ENCODE measurements at places on chromosomes 11 and 22.

DNA sequence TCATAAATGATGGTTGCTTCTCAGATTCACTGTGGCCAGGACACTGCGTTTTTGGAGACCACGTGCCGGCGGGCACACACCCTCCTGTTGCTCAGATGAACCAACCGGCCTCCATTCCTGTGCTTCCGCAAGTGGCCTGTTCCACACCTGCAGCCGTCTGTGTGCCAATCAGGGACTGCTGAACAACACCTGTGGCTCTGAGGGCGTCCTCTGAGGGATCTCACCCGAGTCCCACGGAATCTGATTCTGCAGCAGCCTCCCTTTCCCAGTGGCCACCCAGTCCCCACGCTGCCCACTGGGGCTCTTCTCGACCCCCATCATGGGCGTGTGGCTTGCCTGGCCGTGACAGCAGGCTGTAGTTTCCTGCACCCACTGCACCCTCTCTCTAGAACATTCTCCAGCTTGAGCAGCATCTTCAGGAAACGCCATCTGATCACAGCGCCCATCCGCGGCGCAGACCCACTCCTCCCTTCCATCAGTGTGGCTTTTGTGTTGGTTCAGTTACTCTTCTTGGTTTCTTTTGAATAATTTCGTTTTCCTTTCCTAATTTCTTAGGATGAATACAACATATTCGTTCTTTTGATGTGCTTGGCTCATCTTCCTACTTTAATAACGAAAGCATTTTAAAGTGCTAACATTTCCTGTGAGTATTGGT, 100.3 kb upstream of the SLC22A12 start:
- DNase-seq = no peak

DNA sequence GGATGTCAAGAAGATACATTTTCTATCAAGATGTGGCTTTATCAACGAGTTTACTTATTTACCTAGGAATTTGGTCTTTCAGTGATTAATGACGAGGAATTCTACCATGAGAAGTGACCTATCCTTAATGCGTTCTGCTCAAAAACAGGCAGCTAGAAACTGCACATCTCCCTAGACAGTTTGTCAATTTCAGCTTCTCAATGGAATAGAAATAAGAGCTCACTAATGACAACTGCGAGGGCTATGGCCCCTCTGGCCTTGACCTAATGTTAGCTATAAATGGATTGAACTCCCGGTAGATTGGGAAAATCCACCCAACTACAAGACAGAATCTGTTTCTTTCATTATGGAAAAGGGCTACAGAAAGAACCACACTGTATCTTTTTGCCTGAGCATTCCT, 223.4 kb downstream of the CADM1 start:
- DNase-seq = no peak

DNA sequence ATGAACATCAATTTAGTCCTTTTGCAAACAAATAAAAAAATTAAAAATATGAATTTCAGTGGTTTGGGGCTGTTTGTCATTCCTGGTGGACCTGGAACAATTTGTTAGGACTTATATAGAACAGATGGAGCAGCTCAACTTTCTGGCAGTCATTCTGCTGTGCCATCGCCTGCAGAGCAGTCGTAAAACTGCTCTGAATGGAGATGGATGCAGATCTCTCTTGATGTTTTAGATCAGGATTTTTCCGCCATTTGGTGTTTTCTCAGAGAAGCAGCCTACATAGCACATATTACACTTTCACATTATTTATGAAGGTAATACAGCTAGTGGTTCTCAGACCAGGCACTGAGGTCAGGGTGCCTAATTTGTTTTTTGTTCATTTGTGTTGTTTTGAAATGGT, 31.8 kb upstream of the HSPA8 start:
- no peak for DNase-seq

- DNase-seq = no peak
These were observed 100.3 kb upstream of the TEAD1 start for GRCh38 chr11:12573707-12574485.

DNA sequence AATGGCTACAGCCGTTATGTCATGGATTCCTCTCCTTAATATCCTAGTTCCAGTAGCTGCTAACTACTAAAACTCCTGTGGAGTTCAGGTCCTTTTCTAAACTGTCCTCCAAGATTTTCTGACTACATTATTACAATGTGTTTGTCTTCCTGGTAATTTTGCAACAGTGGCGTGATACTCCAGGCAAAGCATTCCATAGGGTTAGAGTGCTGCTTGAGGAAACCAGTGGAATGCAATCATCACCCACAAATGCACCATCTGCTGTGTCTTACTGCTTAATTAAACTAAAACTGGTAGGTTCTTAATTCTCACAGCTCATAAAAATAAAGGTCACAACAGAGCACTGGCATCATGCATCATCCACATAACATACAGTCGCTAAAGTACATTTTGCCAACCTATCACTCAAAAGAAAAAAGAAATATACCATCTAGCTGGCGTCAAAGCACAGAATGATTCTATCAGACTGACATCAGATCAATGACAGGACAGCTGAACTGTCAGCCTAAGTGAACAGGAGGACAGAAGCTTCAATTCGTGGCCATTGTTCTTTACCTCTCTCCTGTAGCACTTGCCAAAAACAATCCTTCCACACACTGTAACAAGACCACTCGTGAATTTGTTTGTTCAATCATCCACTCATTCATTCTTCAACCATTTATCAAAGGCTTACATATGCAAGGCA, 182.5 kb downstream of the CADM1 start:
- no peak for DNase-seq

GRCh38 chr11:11538277-11538960, 83.4 kb downstream of the GALNT18 start:
- DNase-seq = no peak

GRCh38 chr11:17443423-17443822, 33.2 kb downstream of the ABCC8 start:
- no peak for DNase-seq

GRCh38 chr11:10386361-10386760, 68.7 kb upstream of the AMPD3 start:
- no peak for DNase-seq

GRCh38 chr11:83174008-83174407, 17.1 kb downstream of the PCF11 start:
- DNase-seq = no peak

GRCh38 chr22:29450222-29450621, 11.8 kb downstream of the RFPL1 start:
- no peak for DNase-seq

DNA sequence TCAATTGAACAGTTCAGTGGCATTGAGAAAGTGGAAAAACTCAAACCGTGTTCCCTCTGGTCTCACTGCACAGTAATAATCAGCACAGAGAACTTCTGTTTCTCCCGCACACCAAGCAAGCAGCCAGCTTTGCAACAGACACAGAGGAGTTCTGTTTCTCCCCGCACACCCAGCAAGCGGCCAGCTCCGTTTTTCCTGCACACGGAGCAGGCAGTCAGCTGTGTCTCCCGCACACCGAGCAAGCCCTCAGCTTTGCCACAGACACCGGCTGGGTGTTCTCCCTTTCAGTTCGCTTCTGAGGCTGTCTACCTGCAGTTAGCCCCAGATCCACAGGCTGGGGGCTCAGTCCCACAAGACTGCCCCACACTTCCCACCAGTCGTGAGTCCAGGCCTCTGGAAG, 9.9 kb upstream of the TALDO1 start:
- no peak for DNase-seq

DNA sequence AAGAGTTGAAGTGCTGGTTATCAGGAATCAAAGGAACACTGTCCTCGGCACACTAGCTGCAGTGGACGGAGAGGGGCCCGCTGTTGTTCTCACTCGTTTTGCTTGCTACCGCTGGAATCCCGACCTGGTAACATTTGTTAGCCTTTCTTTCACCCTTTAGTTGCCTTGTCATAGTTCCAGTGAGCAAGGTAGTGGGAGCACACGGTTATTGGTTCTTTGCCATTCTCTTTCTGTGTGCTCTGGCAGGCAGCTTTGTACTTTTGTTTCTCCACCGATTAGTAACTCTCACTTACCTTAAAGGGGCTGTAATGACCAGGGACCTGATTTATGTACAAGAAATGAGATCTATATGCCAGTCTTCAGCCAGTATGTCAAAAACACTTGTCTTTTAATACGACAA, 1.8 kb downstream of the DEPDC7 start:
- DNase-seq = no peak

GRCh38 chr11:90407350-90407749, 184.5 kb upstream of the CHORDC1 start:
- no peak for DNase-seq

- no peak for DNase-seq
These were observed 114.8 kb downstream of the TRIM29 start for GRCh38 chr11:120023120-120023519.

DNA sequence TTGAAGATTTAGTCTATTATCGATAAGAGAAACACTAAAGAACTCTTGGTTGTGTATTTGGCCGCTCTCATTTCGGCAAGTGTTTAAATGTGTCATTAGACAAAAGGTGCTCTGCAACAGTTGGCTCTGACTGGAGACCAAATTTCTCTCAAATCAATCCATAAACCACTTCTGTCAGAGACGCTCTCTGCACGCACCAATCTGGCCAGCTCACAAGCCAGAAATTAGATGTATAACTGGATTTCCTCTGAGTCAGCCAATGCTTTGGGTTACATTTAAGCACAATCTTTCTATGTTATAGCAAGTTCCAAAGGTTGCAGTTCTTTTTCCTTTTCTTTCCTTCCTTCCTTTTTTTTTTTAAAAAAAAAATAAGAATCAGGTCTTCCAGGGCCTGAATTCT, 17.6 kb upstream of the PARVA start:
- DNase-seq = no peak

- DNase-seq = peak; percentile 64
These were observed 149.1 kb upstream of the RAG2 start for GRCh38 chr11:36746886-36747710.

DNA sequence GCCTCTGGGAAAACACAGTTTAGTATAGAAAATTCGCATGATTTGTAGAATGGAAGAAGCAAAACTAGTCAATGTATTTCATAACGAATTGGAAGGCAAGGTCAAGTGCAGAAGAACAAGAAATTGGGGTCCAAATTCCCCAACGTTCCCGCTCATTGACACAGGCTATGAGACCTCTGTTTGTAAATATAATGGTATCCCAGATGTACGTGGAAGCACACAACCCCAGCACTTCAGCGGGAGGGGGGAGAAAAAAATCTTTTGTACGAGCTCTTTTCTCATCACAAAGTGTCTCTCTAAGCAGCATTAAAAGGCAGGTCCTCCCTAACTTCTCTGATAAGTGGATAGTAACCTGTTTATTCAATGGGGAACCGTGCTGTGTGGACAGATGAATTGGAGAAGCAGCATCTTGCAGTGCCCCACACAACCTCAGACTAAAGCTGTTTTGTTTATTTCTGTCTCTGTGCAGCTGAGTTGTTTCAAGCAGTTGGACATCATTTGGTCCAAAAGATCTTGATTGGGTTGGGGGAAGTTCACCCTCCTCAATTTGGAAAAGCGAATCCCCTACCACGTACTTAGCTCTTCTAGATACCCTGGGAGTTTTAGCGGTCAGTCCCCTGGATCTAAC, 1.1 kb upstream of the GAB2 start:
- DNase-seq = no peak

DNA sequence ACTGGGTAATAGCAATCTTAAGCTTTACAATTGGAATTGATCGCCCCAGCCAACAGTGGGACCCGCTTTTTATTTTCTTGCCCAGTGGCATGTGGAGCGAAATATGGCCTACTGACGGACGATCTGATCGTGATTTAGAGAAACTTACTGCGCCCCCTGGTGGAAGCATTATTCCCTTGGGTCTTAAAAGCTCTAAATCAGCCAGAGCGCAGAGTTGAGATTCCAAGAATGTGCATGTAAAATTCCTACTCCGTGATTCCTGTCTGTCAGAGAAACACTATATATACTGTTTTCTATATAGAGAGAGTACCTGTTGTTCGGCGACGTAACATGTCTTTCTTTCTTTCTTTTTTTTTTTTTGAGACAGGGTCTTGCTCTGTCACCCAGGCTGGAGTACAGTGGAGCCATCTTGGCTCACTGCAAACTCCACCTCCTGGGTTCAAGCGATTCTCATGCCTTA, 3.7 kb upstream of the DPF2 start:
- DNase-seq = peak; percentile 92

- no peak for DNase-seq
These were observed 47.0 kb upstream of the CARS1 start for GRCh38 chr11:3104051-3104714.

- DNase-seq = no peak
These were observed 98.1 kb downstream of the RNF169 start for GRCh38 chr11:74846770-74847169.

DNA sequence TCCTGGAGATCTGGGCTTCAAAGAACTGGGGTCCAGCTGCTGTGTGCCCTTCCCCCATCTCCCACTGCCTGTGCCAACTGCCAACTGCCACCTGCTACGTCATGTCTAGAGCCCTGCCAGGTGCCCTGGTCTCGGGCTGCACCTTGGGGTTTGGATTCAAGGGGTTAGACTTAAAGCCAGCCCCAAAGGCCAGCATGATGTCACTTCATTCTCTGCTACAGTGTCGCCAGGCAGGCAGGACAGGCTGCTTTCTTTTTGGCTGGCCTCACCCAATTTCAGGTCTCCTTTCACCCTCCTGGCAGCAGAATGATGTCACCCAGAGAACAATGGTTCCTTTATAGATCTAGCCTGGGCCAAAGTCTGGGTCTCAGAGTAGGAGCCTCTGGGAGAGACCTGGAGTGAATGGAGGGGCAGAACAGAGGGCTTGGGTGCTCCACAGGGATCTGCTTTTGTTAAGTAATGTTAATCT, 79.5 kb upstream of the CRYBB3 start:
- no peak for DNase-seq

GRCh38 chr11:21896216-21896615, 296.7 kb upstream of the ANO5 start:
- DNase-seq = no peak

GRCh38 chr11:117579161-117579560, 217.9 kb downstream of the DSCAML1 start:
- DNase-seq = no peak

DNA sequence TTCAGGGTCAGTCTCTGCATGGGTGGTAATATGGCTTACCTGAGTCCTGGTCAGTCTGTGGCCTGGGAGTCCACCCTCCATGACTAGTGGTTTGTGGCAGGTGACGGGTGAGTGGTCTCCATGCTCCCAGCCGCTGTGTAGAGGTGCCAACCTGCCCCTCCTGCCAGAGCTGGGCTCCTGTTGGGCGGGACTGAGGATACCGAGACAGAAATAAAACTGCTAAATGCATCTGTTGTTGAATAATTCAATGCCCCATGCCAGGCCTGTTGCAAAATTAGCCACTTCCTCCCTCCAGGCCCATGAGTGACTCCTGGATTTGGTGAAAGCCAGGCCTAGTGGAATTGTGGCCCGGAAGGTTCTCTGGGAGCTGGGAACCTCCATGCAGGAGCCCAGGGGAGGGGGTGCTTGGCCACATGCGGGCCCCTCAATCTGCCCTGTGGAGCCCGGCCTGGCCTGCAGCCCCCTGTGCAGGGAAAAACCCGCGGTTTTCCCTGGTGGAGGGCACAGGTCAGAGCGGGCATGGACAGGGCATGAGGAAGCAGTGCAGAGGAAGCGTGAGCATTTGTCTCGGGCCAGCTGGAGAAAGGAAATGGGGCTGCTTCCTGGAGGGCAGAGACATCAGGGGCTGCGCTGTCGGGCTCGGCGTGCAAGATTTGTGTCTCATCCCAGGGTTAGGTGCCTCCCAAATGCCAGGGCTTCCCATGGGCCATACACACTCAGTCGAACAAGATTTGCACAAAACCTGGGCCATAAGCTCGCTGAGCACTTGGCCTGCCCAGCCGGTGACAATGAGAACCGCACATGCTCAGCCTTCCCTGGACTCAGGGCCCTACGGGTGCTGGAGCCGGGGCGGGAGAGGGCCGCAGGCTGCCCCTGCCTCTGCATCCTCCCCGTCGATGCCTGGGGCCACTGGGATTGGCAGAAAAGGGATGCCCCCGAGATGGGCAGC, 66.9 kb downstream of the KCNQ1 start:
- no peak for DNase-seq
